ENCODE measurements at places on chromosomes 1 and 21.

- no peak for DNase-seq
Observed at GRCh38 chr1:68149110-68149798, 83.1 kb downstream of the WLS start.

GRCh38 chr1:5968161-5968736, 24.0 kb downstream of the NPHP4 start:
- DNase-seq: no peak

DNA sequence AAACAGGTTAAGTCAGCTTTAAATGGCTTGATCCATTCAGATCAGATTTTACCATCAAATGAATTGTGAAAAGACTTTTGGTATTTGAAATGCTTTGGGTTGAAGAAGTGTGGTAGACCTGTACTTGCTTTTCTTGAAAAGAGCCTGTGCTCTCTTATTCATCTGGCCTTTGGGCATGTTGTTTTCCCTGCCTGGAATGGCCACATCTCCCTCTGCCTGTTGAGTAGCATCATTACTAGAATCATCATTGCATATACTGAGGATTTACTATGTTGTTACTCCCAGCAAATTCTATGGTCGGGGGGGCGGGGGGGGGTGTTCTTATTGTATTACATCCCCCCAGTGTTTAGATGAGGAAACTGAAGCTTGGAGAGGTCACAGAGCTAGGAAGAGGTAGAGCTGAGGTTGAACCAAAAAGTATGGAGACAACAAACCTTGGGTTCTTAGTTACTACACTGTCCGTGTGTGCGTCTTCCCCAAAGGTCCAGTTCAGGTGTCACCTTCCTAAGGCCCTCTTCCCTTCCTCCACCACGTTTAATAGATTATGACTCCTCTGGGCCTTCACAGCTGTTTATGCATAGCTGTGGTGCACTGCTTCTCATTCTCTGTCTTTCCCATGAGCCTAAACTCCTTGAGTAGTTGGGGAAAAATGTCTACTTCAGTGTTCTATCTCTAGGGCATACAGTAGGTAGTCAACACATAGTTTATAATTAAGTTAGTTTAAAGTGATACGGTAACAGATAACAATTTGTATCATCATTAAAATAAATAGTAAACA, 246.4 kb upstream of the HOOK1 start:
- DNase-seq: no peak

DNA sequence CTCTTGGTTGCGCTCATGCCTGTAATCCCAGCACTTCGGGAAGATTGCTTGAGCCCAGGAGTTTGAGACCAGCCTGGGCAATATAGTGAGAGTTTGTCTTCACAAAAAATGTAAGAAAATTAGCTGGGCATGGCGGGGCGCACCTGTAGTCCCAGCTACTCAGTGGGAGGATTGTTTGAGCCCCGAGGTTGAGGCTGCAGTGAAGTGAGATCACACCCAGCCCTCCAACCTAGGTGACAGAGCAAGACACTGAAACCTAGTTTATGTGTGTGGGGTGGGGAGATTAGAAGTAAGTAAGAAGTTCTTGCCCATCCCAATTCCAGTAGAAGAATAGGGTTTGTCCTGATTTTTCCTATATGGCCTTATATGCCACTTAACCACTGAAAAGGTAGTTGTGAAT, 2.0 kb downstream of the RPL5 start:
- DNase-seq: no peak

DNA sequence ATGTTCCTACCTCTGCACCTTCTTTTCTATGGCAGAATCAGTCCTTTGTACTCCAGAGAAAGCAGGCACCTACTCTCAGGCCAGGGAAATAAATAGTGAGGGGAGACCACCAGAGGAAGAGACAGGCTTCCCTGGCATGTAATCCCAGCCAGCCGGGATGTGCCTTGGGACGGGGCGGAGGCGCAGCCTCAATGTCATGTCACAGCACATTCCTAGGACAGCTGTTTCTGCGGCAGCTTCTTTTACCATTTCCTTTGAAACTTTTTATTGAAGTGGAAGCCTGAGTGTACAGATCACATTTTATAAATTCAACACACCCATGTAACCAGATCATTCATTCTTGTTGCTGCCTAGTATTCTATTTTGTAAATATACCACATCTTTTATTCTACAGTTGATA, 67.9 kb upstream of the ZNF326 start:
- DNase-seq: no peak

- no peak for DNase-seq
Observed at GRCh38 chr1:23629708-23630290, 61.8 kb upstream of the RPL11 start.

DNA sequence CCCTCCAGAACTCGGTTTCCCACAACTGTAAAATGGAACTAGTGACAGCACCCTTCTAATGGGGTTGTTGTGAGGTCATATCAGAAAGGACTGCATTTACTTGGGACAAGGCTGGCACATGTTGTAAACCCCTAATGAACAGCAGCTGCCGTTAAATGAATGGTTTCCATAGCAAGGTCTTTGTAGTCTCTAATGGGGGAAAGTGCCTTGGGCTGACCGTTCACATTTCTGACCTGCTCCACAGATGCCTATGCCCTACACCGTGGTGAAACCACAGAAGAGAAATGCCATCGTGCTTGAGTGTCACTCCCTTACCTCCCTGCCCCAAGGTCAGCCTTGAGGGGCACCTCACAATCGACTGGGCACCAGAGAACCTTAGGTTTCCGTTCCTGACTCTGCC, 143.1 kb downstream of the ZSCAN20 start:
- no peak for DNase-seq

- no peak for DNase-seq
Observed at GRCh38 chr1:241181471-241181870, 175.5 kb downstream of the RGS7 start.

- no peak for DNase-seq
Observed at GRCh38 chr21:21137986-21138385, 139.8 kb downstream of the NCAM2 start.

DNA sequence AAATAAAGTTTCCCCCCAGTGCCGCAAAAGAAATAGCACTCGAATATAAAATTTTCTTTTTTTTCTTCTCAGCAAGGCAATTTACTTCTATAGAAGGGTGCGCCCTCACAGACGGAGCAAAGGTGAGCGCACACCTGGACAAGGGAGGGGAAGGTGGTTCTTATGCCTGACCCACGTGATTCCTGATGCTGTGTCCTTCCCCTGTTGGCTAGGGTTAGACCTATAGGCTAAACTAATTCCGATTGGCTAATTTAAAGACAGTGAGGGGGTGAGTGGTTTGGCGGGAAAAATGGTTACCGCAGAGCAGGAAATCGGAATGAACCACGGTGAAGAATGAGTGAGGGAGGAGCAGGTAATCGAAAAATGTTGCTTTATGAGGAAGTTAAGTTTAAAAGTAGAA, 607 bp upstream of the FAAH start:
- DNase-seq: no peak

GRCh38 chr1:116508984-116509980, 61.5 kb downstream of the CD58 start:
- no peak for DNase-seq

GRCh38 chr1:209380420-209380819, 203.1 kb upstream of the CAMK1G start:
- DNase-seq: no peak

DNA sequence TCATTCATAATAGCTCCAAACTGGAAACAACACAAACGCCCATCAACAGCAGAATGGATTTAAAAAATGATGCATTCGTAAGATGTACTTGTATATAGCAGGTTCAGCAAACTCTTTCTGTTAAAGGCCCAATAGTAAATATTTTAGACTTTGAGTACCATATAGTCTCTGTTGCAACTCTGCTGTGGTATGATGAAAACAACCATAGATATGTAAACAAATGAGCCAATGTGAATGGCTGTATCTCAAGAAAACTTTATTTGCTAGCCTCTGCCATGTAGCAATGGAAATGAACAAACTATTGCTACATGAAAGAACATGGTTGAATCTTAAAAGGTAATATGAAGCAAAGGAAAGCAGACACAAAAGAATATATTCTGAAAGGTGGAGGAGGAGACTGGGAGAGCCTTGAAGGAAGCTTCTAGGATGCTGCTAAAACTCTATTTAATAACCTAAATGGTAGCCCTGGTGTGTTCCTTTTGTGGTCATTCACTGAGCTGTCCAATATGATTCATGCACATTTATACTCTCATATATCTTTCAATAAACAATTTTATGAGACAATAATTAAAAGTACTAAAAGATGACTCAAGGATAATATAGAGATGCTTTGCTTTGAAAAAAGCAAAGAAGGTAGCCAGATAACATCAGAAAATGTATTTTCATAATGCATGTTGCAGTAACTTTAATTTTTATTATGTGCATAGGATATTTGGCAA, 29.1 kb upstream of the FMO3 start:
- DNase-seq: no peak

DNA sequence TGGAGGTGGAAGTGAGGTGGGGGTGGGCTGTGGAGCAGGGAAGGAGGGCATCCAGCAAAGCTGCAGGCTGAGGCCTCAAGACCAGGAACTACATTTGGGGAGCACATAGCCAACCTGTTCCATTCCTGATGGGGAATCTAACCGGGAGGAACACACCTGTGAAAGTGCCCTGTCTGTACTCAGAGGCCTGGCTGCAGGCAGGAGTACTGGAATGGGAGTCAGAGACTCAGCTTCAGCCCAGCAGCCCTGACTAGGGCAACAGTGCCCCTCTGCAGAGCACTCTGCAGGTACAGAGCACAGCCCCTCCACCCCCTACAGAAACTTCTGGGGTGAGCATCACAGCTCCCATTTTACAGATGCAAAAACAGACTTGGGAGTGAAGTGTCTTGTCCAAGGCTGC, 126.4 kb downstream of the DMRTB1 start:
- DNase-seq: no peak

GRCh38 chr1:6475381-6476133, 9.6 kb upstream of the TNFRSF25 start:
- no peak for DNase-seq

DNA sequence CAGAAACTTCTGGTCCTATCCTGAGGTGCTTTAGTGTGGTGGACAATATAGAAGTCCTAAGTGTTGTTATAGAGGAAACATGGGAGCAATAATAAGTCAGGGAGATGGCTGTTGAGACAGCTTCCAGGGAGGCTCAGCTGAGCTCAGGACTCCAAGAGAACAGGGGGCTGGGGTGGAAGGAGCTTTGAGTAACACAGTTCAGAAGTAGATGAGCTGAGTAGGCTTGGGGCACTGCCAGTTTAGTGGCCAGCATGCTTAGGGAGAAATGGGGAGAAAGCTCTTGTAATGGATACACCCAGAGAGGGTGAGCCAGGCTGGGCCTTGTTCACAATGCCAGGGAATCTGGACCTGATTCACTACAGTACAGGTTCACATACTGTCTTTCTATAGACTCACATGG, 201.6 kb downstream of the DAB1 start:
- no peak for DNase-seq

DNA sequence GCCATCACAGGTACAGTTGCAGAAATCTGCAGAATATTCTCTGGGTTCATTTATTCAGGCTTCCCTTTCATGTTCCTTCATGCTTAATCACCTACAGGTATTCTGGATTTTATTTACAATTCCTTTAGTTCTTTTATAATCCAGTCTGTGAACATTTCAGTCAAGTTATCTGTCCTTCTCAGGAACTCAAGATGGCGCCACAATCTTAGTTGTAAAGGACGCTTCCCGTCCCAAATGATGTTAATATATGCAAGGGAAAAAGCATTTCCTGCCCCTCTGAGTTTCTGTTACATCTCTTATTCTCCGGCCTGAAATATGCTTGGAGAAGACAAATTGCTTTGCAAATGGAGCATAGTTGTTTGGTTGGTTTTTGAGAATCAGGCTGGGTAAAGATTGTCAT, 19.3 kb downstream of the F3 start:
- DNase-seq: no peak

GRCh38 chr1:72915581-72915980, 633.2 kb upstream of the NEGR1 start:
- no peak for DNase-seq

- DNase-seq: no peak
Observed at GRCh38 chr1:51578383-51579109, 38.3 kb upstream of the OSBPL9 start.

DNA sequence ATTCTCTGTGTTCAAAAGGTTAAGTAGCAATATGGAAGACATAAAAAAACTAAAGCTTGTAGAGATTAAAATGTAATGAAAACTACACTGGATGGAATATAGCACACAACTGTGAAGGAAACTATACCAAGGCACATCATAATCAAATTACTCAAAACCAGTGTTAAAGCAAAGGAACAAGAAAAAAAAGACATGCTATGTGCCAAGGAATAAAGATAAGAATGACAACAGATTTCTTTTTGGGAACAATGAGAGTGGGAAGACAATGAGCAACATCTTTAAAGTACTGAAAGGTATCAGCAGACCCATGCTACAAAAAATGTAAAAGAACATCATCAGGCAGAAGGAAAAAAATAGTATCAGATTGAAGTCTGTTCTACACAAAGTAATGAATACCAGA, 157.8 kb downstream of the VPS13D start:
- no peak for DNase-seq

DNA sequence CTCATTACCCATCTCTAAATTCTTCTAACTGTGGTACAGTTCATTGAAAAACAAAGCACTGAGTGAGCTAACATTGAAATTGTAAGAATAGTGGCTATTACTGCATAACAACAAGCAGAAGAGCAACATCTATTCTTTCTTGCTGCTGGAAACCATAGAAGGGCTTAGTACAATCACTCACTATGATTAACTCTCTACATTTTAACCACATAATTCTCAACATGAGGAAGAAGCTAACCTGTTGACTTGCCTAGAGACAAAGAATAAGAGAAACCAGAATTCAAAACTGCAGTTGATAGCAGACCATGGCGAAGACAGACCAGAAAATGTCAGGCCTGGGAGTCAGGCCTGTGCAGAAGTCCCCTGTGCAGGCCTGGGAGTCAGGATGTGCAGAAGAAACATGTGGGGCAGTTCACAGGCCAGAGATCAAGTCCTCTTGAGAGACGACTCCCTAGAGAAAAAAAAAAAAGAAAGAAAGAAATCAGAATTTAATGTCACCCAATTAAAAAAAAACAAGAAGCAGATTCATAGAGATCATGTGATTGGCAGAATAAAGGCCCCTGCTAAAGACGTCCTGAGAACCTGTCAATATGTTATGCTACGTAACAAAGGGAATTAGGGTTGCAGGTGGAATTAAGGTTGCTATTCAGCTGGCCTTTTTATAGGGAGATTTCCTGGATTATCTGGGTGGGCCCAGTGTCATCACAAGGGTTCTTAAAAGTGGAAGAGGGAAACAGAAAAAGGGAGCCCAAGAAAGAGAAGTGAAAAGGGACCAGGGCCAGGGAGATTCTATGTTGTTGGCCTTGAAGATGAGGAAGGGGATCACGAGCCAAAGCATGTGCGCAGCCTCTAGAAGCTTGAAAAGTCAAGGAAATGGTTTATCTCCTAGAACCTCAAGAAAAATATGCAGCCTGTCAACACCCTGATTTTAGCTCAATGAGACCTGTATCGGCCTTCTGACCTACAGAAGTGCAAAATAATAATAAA, 94.9 kb downstream of the MRPL39 start:
- no peak for DNase-seq
